ENCODE measurements at places on chromosomes 3 and 15. TPM values are rescaled to one million over a fixed set of nuclear protein-coding genes. Genes with fewer than 3 reads are reported as not detected.

DNA sequence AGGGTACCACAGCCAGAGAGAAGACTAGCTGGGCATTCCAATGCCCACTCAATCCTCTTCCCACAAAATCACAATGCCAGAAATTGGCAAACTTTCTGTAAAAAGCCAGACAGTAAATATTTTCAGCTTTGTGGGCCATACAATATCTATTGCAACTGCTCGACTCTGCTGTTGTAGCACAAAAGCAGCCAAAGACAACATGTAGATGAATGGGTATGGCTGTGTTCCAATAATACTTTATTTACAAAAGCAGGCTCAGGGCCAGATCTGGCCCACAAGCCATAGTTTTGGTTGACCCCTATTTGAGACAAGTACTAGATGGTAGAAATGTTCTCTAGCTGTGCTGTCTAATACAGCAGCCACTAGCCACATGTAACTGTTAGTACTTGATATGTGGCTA is 330.9 kb downstream of the ERC2 start:
- no peak for DNase-seq

DNA sequence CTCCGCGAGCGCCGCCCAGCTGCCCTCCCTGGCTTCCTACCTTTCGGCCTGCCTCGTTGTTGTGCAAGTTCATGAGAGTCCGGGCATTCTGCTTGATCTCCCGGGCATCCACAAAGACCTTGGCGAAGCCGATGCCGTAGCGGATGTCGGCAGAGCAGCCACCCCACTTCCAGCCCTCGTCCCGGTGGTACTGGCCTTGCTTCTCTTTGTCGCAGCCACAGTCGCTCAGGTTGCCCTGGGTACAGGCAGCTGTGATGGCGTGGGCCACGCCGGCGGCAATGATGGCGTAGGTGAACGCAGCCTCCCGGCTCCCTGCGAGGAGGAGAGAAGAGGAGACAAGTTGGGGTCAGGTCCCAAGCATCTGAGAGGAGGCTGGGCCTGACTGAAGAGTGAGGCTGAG is 25.4 kb downstream of the WNT7A start:
- no peak for DNase-seq

- DNase-seq = no peak
Observed at GRCh38 chr3:108509871-108510270, 525 bp downstream of the MYH15 start.

- DNase-seq = no peak
Observed at GRCh38 chr3:14514323-14514720, 25.8 kb downstream of the GRIP2 start.

GRCh38 chr3:58742239-58742638 is 75.7 kb upstream of the FAM3D start:
- no peak for DNase-seq

- no peak for DNase-seq
Observed at GRCh38 chr15:30650012-30650929, 24.3 kb downstream of the ARHGAP11B start.

DNA sequence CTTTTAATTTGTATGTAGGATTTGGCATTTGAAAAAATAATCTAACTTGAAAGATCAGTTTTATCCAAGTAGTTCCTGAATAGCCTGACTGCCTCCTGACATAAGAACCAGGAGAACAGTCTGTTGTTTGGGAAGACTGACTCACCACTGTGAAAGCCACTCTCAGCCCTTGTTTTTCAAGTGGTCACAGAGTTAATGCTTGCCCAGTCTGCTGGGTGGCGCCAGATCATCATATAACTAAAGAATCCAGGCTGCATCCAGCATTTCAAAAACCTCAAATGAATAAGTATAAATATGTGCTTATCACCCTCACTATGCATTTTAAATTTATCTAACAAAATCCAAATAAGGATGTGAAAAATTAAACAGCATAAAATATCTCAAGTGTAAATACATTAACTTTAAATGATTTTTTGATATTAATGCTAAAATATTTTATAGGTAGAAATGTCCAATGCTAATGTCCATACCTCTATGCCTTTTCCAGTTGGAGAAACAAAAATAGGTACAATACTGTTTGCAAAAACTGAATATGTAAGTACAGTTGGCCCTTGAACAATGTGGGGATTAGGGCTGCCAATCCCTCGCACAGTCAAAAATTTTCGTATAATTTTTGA is 26.9 kb upstream of the ZBBX start:
- DNase-seq = no peak

GRCh38 chr15:40003116-40003916 is 35.7 kb downstream of the SRP14 start:
- DNase-seq = no peak

DNA sequence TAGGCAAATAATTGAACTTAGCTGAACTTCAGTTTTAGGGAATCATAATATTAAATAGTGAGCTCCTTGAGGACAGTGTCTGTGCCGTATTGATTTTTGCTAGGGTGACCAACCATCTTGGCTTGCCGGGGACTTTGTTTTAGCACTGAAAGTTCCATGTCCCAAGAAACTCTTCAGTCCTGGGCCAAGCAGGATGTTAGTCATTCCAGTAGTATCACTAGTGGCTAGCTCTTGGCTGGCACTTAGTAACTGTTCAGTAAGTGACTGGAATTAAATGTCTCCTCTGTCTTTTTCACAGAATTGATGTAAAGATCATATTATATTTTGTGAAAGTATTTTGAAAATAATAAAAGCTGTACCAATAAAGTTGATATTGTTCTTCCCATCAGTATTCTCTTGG is 42.3 kb downstream of the RSRC1 start:
- DNase-seq = no peak

GRCh38 chr3:105729667-105730066 is 139.1 kb downstream of the CBLB start:
- DNase-seq = no peak

- DNase-seq = no peak
Observed at GRCh38 chr3:101011136-101011535, 17.9 kb upstream of the ABI3BP start.

GRCh38 chr15:67914537-67915460 is 75.0 kb upstream of the RNU6-1 start:
- no peak for DNase-seq

DNA sequence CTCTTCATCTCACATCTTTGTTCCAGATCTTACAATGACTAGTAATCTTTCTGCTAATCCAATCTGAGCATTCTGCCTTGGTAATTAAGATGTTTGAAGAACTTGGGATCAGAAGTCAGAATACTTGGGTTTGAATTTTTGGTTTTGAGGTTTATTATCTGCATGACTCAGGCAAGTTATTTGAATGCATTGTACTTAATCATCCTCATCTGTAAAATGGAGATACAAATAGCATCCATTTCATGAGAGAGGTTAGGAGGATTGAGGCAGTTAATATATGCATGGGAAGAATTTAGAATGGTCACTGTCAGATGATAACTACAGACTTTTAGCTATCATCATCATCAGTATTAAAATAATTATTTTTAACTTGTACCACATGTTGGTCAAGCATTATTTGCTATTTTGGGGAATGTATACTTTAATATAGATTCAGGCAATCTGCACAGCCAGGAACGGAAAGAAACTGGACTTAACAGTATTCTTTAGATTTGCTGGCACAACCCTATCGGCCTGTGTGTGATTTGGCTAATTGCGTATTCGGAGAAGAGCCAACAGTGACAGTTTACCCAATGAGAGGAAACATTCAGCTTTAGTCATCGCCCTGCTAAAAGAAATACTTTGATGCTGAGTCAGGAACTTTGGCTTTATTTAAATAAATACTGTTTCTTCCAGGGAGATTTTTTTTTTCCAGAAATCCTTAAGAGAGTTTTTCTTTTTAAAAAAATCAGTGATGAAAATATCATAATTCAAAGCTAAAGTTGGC is 600.0 kb downstream of the ROBO1 start:
- DNase-seq = no peak

- no peak for DNase-seq
Observed at GRCh38 chr3:156382458-156383346, 172.2 kb downstream of the SSR3 start.

DNA sequence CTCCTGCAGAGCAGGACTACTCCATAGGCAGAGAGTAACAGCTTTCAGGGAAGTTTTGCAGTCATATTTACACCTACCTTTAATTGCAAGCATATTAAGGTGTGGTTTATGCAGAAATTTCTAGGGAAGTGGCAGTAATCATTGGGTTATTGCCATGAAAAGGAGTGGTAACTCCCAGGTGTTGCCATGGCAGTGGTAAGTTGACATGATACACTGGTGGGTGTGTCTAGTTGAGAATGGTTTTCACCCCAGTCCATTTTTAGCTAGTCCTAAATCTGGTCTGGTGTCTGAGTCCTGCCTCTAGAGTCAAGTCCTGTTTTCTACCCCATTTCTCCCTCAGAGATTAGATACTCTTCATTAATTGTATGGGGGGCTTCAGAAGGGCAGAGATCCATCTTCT is 128.4 kb upstream of the GMNC start:
- DNase-seq = no peak

GRCh38 chr3:181328346-181328745 is 338.8 kb upstream of the DNAJC19 start:
- no peak for DNase-seq

DNA sequence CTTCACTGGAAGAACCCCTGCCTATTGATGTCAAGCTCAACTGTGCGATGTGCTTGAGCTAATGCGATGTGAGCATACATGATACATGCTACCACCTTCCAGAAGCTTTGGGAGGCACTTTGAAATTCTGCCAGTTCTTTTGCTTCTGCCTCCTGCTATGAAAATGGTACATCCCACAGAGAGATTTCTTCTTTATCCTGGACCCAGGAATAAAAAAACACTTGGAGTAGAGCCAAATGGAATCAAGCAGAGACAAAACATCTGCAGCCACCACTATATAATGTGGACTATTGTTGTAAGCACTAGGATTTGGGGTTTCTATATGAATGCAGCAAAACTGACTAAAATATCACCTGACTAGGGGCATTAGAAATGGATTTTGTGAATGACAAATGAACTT is 119.9 kb upstream of the GAP43 start:
- DNase-seq = no peak

DNA sequence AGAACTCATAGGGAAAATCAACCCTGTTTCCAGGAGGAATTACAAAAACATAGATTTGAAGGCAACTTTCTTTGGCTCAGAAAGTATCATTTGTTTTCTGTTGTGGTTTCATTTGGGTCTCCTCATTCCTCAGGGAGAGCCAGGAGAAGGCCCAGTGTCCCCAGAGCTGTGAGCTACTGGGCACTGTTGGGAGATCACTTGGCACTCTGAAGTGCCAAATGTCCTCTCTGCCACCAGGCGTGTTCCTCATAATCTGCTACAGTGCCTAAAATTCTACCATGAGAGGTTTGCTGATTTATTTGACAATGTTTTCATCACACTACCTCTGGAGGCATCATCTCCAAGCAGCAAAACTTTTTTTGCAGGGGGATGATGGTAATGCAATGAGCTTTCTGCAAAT is 17.4 kb upstream of the TNFAIP8L3 start:
- DNase-seq = no peak

- no peak for DNase-seq
Observed at GRCh38 chr15:48145923-48146322, 25.1 kb downstream of the SLC24A5 start.

DNA sequence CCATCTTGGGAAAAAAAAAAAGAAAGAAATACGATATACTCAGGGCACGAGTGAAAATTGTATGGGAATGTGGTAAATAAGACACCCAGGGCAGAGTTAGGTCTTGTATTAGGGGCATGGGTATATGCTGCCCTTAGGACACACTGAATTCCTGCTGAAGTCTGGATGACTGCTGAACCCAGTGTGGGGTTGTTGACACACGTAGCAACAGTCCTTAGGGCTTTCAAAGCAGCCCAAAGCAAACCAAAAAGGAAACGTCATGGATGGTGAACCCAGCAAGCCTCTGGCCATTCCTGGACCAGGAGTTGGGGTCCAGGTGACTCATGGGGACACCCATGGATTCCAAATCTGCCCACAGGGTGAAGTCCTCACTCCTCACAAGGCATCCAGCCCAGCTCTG is 27.1 kb upstream of the SEMA3F start:
- no peak for DNase-seq

DNA sequence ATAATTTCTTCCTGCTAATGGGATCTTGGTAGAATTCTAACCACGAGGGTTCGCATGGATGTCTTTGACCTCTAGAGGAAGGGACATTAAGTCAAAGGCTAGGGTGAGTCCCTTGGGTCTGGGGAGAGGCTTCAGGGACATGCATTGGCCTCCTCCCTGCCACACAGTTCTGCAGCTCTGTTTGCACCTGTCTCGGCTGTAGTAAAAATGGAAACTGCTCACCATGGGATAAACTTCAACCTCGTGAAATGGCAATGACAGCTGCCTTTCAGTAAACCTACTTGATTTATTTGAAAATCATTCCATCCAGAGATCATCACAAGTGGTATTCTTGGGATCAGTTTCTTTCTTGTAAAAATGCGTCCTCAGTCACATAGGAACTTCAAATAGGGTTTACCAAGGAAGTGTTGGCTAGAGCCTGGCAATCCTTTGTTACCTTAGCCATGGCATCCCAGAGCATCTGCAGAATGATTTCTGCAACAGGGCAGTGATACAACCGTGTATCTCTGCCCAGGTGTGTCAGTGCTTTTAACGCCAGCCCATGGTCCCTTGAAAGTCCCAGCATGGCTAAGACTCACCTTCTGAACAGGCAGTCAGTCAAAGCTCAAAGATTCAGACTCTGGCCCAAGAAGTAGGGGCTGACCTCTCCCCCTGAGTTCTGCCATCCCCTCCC is 14.0 kb upstream of the LRTM1 start:
- no peak for DNase-seq

Gene CLRN1
- not detected for total RNA-seq

Gene SEMA3G
- 0.22 TPM for total RNA-seq

Gene ENTPD3
- not detected for total RNA-seq

Gene THPO
- not detected for total RNA-seq

Gene TF
- total RNA-seq = 0.25 TPM

Gene MEF2A
- total RNA-seq = 27.8 TPM
